ENCODE measurements at places on chromosomes 7 and 10.
A peak's percentile ranks its signal among the peaks of the same experiment; 100 is the strongest.

DNA sequence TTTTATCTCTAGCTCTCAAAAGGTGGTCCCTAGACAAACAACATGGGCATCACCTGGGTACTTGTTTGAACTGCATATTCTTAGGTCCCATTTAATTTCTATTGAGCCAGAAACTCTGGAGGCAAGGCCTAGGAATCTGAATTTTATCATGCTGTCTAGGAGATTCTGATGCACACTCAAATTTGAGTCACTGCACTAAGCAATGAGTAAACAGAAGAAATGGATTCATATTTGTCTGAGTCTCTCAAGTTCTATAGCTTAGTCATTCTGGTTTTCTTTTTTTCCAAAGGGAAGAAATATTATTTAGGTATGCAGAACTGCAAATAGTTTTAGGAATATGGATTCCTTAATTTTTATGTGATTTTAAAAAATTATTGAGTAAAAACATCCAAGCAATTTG is 185.5 kb downstream of the SEMA3A start:
- no peak for DNase-seq

DNA sequence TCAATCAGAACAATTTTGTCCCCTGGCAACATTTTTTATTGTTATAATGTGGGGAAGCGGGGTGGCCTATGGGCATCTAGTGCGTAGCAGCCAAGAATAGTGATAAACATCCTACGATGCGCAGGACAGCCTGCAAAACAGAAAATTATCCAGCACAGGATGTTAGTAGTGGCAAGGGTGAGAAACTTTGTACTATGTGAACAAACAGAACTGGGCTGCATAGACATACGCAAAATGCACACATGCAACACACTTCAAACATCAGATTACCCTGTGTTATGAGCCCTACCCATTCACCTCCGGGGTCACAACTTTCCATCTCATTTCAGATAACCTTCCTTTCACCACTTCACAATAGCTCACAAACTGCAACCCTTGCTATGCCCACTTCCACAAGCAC is 3.1 kb downstream of the ZNF786 start:
- DNase-seq: no peak

GRCh38 chr10:20396205-20396604 is 500.9 kb downstream of the NEBL start:
- no peak for DNase-seq

DNA sequence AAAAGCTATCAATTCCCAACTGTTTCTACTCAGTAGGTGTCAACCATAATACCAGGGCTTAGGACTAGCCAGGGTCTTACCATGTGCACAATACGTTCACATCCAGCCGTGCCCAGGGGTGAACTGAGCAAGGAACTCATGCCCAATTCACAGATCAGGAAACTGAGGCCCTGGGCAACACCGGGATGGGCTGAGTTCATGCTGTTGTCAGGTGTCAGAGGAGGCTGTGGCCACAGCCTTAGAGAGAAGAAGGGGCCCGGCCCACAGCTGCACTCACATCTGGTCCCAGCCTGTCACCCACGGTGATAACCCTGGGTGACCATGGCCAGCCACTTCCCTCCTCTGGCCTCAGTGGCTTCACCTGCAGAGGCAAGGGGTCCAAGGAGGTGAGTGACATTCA is 92.0 kb downstream of the FAM53B start:
- DNase-seq: no peak

DNA sequence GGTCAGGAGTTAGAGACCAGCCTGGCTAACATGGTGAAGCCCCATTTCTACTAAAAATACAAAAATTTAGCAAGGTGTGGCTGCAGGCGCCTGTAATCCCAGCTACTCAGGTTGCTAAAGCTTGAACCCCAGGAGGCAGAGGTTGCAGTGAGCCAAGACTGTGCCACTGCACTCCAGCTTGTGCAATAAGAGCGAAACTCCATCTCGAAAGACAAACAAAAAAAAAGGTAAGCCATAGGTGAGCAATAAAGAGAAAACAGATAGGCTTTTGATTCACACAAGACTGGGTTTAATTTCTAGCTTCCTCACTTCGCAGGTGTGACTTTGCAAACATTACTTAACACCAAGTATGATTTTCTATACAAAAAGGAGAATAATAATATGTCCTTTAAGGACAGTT is 72.3 kb upstream of the ACBD5 start:
- DNase-seq: no peak

GRCh38 chr7:65809259-65809981 is 63.5 kb upstream of the VKORC1L1 start:
- DNase-seq: no peak

DNA sequence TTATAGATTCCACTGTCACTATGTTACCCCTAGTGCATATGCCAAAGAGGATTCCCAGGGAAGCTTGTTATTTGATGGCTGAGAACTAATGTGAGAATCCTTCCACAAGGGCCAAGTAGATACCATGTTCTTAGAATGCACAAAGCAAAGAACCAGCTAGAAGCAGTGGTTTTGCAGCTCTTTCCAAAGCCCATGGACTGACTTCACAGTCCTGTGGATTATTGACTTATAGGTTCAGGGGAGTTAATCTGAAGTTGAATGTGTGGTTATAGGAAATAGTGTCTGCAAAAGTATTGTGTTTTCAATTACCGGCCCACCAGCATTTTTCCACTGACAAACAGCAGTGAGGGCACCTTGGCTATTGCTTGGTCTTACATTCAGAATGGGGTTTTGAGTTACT is 28.2 kb downstream of the TIMM23 start:
- DNase-seq: no peak

DNA sequence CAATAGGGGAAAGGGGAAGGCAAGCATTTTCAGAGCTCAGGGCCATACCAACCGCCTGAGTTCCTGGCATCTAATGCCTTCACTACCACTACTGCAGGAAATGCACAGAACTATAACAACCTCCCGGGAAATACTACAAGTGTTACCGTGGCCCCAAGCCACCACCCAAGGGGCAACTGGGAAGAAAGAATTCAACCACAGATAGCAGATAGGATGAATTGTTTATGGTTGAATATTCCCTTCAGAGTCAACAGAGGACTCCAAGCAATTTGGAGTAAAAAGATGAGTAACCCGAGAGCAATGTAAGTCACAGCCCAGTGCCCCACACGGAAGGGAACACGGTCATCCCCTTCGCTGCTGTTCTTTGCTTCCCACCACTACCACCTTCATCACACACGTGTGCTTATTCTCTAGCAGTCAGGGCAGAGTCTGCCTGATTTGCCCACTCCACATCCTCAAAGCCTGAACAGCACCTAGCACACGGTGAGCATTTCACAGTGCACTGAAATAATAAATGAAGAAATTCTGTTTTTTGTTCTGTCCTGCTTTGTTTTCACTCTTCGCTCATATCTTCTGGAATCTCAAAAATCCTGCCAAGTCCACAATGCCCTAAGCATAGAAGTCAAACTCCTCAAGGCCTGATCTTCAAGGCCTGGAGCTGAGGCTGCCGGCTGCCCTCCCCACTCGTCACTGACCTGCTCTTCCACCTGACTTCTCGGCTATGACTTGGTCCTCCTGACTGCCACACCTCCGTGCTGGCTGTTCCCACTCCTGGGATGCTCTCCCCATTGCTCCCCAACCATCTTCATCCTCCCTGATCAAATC is 221.1 kb downstream of the KCNMA1 start:
- DNase-seq: no peak

DNA sequence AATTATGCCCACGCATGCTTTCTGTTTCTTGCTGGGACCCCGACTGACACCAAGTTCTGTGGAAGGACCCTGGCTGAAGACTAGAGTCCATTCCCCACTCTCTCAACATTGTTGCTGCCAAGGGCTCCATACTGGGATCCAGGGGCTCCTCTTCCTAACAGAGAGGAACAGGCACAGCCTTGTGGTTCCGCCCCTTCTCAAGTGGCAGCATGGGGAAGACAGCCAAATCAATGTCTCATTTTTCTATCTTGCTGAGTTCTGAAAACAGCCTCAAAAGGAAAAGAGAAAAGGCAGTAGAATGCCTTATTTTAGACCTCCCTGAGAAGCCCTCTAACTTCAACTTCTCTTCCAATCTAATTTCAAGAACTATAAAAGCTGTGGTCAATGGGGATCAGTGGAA is 23.7 kb upstream of the LAMB1 start:
- DNase-seq: no peak

GRCh38 chr10:7300384-7300971 is 110.4 kb downstream of the SFMBT2 start:
- no peak for DNase-seq

DNA sequence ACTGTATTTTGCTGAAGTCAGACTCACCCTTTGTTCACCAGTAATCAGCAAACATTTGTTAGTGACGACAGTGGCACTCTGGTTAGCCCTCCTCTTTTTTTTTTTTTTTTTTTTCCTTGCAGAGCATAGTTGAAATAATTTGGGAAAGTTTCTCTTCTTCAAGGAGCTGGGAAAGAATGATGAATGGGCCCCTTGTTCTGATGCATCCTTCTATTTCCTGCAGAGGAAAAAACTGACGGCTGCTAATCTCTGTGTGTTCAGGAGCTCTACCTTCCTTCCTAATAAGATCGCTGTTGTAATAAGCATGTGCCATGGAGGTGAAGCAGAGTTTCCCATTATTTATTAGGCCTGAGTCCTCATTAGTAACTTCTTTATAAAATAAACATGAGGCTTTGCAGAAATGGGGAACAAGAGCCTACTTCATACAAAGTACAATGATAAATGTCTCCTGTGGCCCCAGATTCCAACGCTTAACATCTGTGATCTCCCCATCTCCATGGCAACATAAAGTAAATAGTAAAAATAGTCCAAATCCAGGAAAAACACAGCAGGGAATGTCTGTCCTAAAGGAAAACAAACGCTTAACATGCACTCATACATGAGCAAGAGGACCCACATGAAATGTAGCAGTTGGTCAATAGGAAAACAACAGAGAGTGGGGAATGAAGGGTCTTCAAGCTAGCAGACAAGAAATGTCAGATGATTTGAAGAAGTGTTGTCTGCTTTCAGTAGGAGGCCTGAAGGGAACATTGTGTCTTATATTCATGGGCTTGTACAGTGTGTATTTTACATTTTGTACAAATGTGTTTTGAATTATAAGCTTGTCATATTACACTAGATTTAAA is 59.1 kb upstream of the CALD1 start:
- DNase-seq: no peak

DNA sequence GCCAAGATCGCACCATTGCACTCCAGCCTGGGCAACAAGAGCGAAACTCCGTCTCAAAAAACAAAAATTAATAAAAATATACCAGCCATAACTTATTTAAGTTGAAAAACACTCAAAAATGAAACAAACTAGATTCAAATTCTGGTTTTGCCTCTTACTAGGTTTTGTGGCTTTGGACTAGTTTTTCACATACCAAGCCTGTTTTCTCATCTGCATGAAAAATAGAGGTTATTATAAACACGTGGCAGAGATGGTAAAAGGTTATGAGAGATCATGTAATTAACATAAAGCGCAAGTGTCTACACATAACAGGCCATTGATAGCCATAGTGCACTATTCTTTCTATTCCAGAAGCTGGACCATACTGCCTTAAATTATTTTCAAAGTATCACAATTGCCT is 35.5 kb upstream of the CABCOCO1 start:
- no peak for DNase-seq

- DNase-seq: no peak
These were observed 165.1 kb downstream of the GLRX3 start for GRCh38 chr10:130301021-130301892.

DNA sequence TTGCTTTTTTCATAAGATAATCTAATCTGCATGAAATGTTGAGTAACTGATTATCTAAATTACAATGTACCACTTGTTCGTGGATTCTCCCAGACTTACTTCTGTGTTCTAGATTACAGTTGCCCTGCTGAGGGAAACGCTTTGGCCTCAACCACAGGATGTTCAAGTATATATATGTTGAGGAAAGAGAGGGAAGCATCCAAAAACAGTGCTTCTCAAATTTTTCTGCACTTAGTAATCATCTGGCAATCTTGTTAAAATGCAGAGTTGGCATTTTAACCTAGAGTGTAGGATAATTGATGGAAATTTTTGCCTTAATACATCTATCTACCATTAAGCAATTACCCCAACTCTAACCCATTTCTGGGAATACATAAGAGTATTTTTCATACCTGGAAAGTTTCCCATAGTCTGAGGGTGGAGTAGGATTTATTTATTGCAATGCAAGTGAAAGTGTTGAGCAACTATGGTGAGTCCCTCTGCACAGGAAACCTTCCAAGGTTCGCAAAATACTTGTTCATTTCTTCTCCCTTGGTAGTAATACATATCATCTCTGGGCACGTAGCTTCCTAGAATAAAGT is 59.6 kb upstream of the C1GALT1 start:
- no peak for DNase-seq

DNA sequence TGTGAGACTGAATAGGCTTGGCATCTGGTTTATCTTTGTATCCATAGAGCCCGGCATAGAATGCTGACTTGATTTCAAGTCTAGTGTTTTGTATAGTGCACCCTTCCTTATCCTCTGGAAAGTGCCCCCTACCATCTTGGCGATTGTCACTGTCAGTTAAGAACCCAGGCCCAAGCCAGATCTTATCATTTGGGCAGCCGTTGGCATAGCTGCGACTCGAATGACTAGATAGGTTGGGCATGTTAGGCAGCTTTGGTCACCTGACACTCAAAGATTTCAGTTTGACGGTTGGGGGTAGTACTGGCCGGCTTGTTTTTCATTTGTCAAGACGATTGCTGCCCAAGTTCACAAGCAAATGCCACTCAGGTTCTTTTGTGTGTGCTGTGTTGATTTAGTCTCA is 6.6 kb downstream of the NIPSNAP2 start:
- DNase-seq: no peak

DNA sequence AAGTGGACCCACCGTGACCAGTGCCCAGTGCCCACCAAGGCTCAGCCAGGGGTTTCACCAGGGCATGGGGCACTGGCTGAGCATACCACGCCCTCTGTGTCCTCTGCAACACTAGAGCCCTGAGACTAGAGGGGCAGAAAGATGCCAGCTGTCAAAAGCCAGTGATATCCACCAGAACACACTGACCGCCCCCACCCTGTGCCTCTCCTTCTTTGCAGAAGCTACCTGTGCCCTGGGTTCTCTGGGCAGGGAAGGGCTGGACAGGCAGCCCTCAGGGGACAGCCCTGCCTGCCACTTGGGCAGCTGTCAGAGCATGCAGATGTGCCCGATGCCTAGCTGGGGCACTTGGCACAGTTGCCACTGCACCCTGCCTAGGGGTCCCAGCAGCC is 494 bp downstream of the VSIR start:
- DNase-seq: no peak

- DNase-seq: no peak
These were observed 3.3 kb downstream of the PCDH15 start for GRCh38 chr10:54797636-54798321.

GRCh38 chr10:11824825-11825224 is 1.7 kb downstream of the PROSER2 start:
- DNase-seq: peak; percentile 35

GRCh38 chr7:158362912-158363905 is 224.4 kb downstream of the PTPRN2 start:
- DNase-seq: no peak

GRCh38 chr10:28520346-28520745 is 12.6 kb upstream of the WAC start:
- DNase-seq: no peak

GRCh38 chr7:66181845-66182244 is 23.3 kb upstream of the TPST1 start:
- DNase-seq: no peak

Measured in omental fat pad (tissue), 4 donors.